ENCODE measurements at places on chromosomes 3 and 15.

- DNase-seq = no peak
Measured at GRCh38 chr3:23762214-23762613, 43.5 kb upstream of the UBE2E1 start.

DNA sequence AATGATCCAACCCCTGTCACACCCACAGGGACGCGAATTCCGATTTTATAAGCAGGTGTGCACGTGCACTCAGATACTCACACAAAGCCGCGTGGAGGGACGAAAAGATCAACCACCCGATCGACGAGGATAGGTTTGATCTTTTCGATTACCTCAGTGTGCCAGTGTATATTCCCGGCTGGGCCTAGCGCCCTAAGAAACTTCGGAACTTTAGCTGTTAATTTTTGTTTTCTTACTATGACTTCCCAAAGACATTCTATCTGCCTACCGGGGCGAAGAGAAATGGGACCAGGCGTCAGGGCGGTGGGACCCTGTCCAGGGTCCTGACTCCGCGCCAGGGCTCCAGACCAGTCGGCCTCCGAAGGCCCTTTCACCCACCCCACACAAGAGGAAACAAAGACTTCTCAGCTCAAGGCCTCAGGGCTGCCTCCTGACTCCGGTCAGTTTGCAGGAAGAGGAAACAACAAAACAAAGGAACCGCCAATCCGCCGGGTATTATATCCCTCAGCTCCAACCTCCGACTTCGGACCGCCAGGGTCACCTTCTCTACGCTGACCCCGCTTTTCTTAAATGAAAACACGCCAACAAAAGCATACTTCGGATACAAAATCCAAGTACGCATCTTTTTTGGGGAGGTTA, 6.8 kb downstream of the ONECUT1 start:
- DNase-seq = no peak

DNA sequence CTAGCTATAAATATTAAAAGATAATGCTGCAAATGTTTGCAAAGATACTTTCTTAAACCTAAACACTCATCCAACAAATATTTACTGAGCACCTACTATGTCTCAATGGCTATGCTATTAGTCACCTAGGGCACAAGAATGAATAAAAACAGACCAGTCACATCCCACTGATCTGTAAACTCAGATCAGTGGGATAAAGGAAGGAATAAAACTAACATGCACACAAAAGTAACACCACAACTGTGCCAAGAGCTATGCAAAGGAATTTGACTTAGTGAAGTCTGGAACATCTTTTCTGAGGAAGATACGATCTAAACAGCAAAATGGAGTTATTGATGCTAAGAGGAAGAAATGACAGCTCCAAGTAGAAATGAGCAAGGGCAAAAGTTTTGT, 56.6 kb downstream of the CBLB start:
- no peak for DNase-seq

DNA sequence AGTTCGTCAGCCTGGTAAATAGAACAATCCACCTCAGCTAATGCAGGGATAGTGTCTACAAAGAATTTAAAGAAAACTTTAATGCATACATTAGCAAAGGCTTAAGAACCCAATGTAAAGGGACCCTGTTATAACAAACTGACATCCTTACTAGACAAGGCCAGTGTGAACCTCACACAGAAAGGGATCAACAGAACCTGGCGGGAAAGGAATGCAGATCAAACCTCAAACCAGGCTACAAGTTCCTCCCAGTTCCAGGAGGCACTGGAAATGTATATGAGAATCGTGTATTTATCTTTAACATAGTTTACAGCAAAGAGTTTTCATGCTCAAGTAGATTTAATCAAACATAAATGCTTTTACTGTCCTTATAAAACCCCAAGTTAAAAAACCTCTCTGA, 37.6 kb upstream of the ATP11B start:
- no peak for DNase-seq

DNA sequence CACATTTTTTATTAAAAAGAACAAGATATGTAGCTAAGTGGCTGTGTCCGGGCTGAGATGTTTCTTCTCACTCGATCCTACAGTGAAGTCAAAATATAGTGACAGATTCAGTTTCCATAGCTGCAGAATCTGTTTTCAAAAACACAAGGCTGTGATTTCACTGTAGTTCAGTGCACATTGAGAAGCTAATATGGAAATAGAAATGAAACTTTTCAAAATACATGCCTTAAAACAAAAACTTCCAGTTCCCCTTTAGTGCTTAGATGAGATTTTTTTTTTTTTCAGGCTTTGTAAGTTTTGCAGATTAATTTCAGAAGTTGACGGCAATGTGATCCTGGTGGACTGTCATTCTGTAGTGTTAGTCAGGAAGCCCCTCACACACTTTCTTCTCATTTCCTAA, 23.8 kb upstream of the TRAK1 start:
- DNase-seq = no peak

DNA sequence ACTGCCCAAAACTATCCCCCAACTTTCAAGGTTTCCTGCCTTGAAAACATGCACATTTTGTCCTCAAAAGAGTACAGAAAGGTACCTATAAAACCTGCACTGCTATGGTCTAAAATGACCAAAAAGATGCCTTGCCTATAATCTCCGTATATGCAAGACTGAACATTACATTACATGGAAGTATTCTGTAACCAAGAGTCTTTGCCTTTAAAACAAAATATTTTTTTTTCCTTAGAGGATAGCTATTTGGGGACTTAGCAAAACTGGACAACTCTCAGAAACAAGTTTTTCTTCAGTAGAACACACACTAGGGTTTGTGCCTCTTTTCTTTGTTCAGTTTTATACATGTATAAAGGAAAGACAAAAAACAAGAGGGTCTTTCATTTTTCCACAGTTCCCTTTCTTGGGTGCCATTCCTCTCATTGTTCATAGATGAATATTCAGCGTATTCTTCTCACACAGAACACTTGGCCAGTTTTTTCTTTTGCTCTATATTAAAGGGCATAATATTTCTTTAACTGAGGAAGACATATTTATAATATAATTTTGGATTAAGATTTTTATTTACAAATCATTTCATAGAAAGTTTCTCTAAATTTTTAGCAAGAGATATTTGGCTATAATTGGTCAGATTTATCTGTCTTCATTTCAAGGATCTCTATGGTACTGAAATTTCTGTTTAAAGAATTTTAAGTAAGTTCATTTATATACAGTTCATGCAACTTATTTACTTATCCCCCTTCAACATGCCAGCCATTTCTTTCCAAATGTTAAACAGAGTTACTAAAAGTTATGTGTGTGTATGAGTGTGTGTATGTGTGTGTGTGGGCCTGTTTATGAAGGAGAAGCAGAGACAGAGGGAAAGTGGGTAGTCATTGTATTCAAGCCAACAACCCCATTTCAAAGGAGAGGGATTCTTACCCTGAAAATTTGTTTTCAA, 142.6 kb downstream of the ZBTB20 start:
- no peak for DNase-seq

GRCh38 chr3:57199895-57200297, at the start of gene HESX1:
TSS of gene HESX1 (minus strand) at chr3:57199978. CDS start at chr3:57199918, 60 bp downstream.
- no peak for DNase-seq

- no peak for DNase-seq
Measured at GRCh38 chr3:43526956-43527355, 94.9 kb downstream of the ANO10 start.

- DNase-seq = peak; percentile 71
Measured at GRCh38 chr3:155323063-155323666, 29.7 kb upstream of the STRIT1 start.

DNA sequence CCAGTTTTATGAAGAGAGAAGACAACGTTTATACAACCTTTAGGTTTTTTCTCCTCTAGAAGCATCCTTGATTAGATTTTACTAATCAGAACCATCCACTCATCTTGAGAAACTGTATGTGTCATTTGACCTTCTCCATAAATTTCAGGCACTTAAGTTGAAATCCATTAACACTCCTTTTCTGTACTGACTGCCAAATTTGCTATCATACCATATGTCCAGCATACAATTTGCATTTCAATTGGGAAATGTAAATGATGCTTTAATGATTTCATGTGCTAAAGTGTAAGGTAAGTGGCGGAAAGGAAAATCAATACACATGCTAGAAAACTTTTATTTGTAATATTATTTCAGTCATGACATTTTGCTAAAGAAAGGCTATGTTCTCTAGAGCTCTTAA, 731.6 kb downstream of the GBE1 start:
- DNase-seq = no peak

DNA sequence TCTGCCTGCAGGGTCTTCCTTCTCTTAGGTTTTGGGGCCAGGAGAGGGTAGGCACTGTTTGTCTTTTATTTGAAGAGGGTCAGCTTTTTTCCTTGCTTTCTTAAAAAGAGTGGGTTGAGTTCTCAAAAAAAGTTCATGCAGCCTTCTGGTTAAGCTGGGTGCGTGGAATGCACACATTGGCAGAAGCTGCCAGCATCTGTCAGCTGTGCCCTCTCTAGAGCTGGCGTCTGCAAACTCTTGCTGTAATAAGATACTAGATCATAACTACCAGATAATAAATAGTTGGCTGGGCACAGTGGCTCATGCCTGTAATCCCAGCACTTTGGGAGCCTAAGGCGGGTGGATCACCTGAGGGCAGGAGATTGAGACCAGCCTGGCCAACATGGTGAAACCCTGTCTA, 373.4 kb downstream of the OCA2 start:
- no peak for DNase-seq

DNA sequence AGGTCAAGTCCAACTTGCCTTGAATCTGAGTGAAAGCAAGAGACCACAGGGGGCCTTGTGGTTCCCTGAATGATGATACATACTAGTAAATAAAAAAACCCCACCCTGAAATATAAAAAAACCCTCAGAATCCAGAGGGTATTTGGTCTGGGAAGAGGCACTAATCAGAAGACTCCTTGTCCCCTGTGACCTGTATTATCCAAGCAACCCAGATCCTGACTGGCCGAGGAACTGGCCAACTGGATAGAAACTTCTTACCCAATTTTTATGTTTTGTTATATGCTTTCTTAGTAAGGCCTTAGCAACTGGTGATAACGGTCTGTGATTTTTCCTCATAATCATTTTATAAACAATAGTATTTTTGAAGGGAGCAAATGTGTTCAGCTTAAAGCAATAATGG, 17.5 kb downstream of the ABI3BP start:
- DNase-seq = no peak

GRCh38 chr3:172713316-172713715, 2.4 kb upstream of the NCEH1 start:
- DNase-seq = no peak

DNA sequence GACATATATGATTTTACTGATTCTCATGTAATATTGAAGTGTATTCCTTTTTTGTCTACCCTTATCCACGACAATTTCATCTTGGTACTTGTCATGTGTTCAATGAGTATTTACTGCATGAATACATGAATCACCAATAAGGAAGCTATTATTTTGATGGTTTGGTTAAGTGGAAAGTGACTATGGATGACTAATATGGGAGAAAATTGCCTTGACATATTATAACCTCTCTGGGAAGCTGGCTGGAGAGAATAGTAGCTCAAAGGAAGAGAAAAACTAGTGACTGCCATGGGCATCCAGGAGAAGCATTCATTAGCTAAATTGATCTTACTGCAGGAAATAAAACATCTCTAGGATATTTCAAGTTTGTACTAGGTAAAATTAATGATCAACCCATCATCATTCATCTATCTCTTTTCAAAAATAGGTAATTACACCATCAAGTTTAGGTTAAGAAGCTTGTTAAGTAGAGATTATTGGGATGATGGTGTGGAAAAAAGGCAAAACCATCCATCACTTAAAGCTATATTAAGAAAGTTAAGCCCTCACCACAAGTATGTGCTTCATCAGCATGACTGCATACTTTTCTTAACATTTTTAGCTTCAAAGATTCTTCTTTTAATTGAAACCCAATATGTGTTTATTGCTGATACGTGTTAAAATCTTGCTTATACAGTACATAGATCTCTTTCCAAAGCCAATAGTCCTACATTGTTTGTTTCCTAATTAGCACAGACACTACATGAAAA, 455.2 kb upstream of the ARPP21 start:
- no peak for DNase-seq

GRCh38 chr3:130293247-130293646, 52.2 kb upstream of the COL6A5 start:
- DNase-seq = no peak

GRCh38 chr3:73603762-73604171, 21.0 kb downstream of the PDZRN3 start:
- no peak for DNase-seq

DNA sequence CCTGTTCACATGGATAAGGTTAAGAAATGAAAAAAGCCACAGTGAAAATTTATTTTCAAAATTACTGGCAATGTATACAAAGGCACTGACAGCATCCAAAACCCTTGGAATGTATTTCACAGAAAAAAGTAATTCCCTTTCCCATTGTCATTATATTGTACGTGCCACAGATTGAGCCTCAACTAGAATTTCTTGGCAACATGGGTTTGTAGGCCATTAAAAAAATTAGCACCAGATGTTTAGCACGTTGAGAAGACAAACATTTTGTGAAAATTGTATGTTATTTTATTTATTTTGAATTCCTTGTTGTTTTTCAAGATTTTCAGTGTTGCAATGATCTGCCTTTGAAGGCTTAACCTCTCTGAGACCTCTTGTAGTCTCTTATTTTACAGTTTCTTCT, 76.3 kb upstream of the EPHB3 start:
- DNase-seq = no peak

DNA sequence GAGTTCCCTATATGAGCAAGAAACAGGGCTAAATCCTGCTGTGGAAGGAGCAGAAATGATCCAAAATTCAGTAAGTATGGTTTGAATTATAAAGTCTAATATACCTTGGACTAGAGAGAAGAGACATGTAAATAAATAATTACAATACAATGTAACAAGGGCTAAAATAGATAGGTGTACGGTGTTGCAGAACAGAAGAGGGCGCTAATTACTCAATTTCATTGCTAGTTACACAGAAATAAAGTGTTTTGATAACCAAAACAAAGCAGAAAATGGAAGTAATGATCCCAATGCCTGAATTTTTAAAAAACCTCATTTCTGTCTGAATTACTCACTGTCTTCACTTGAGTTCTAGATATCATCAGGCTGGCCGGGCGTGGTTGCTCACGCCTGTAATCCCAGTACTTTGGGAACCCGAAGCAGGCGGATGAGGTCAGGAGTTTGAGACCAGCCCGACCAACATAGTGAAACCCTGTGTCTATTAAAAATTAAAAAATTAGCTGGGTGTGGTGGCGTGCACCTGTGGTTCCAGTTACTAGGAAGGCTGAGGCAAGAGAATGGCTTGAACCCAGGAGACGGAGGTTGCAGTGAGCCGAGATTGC, 8.3 kb upstream of the PLCH1 start:
- no peak for DNase-seq

- no peak for DNase-seq
Measured at GRCh38 chr15:56537881-56538280, 72.9 kb upstream of the MNS1 start.

GRCh38 chr3:152263711-152264110, 5.0 kb upstream of the MBNL1 start:
- no peak for DNase-seq

Data from Calu3 (cell line).